A549 treated with AZD2906 at 1 μM for 4 hours (cell line): ENCODE measurements at places on chromosomes 13 and 19. TPM values are rescaled to one million over a fixed set of nuclear protein-coding genes. Genes with fewer than 3 reads are reported as not detected.

NOSIP gene
- 87.6 to 112 TPM (median 109 TPM) in 5 replicates for total RNA-seq

CD177 gene
- 0.05 to 0.18 TPM (median 0.12 TPM) in 4 of 5 replicates, not detected in the other for total RNA-seq

PSPN gene
- total RNA-seq = 0.51 to 1.1 TPM (median 0.75 TPM) in 5 replicates

PNPLA6 gene
- total RNA-seq = 28.0 to 34.4 TPM (median 33.8 TPM) in 5 replicates

FARP1 gene
- 15.8 to 19.6 TPM (median 17.7 TPM) in 5 replicates for total RNA-seq

ADAMTSL5 gene
- 2.8 to 4.2 TPM (median 3.3 TPM) in 5 replicates for total RNA-seq

PGLYRP2 gene
- 0.03 TPM in 1 of 5 replicates, not detected in the others for total RNA-seq

ZNF567 gene
- total RNA-seq = 7.7 to 10.6 TPM (median 8.1 TPM) in 5 replicates

NCR1 gene
- not detected in 5 replicates for total RNA-seq

URAD gene
- not detected in 5 replicates for total RNA-seq

PEX11G gene
- 2.0 to 2.4 TPM (median 2.1 TPM) in 5 replicates for total RNA-seq

TBXA2R gene
- total RNA-seq = 1.2 to 1.6 TPM (median 1.3 TPM) in 5 replicates

RAB3A gene
- 0.46 to 0.72 TPM (median 0.55 TPM) in 5 replicates for total RNA-seq

PINLYP gene
- 0.10 to 0.15 TPM (median 0.11 TPM) in 3 of 5 replicates, not detected in the others for total RNA-seq

SSC5D gene
- total RNA-seq = 0.40 to 0.99 TPM (median 0.66 TPM) in 5 replicates

SBK3 gene
- total RNA-seq = 1.9 to 2.2 TPM (median 2.1 TPM) in 5 replicates

ZNF563 gene
- total RNA-seq = not detected in 5 replicates

CYP2S1 gene
- 16.4 to 23.3 TPM (median 19.4 TPM) in 5 replicates for total RNA-seq

OR10H1 gene
- total RNA-seq = not detected in 5 replicates

MAU2 gene
- total RNA-seq = 10.9 to 14.3 TPM (median 13.0 TPM) in 5 replicates

ELANE gene
- total RNA-seq = 0.14 to 0.23 TPM (median 0.16 TPM) in 5 replicates
